Esophagus squamous epithelium (tissue), 5 donors: ENCODE measurements at places on chromosomes 13 and 19. TPM values are rescaled to one million over a fixed set of nuclear protein-coding genes. Genes with fewer than 3 reads are reported as not detected.

GRCh38 chr19:6100284-6100915 is 9.9 kb downstream of the RFX2 start:
- peak overlapping the region; percentile 91 for H3K27ac ChIP-seq
- peak overlapping the region; percentile 21 for H3K4me3 ChIP-seq
- peaks cover 18% of the 10 kb centered on the region for H3K4me1 ChIP-seq
- DNase-seq = no peak

The PBX4 gene
- 1.7 TPM for total RNA-seq

- H3K4me1 ChIP-seq = no peaks in the 10 kb centered on the region
- H3K4me3 ChIP-seq = no peak overlapping the region
- no peaks in the 10 kb centered on the region for H3K36me3 ChIP-seq
- DNase-seq = no peak
- H3K27ac ChIP-seq = no peak overlapping the region
Measured at GRCh38 chr13:108387156-108387555, 117.6 kb downstream of the TNFSF13B start.

- H3K27me3 ChIP-seq = no peaks in the 10 kb centered on the region
- H3K36me3 ChIP-seq = no peaks in the 10 kb centered on the region
- H3K27ac ChIP-seq = no peak overlapping the region
- H3K4me3 ChIP-seq = no peak overlapping the region
- no peak for DNase-seq
Measured at GRCh38 chr13:51816604-51817249, 12.8 kb upstream of the DHRS12 start.

The IL11 gene
- not detected for total RNA-seq

DNA sequence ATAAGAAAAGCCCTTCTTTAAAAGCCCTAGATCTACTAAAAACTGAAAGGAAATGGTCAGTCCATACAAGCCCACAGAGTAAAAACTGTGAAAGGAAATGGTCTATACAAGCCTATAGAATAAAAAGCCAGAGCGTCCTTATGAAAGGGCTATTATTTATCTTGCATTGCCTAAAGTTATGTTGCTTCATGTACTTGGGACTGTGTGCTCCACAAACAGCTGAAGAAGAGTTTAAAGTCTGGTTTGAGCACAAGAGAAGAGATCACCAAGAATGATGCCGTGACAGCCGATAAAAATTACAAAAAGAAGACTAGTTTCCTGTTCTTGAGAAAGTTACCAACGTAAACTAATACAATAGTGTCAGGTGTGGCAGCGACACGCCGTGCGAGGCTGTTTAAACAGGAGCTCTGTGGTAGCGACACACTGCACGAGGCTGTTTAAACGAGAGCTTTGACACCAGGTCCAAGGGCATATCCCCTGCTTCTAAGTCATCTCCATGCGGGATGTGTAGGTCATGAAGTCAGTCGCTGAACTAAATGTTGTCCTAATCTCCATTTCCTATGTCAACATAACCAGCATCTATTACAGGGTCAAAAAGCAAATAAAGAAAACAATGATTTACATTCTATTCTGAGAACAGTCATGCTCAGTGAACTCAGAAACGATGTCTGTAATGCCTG is 24.9 kb downstream of the PCID2 start:
- H3K36me3 ChIP-seq = peaks cover 30% of the 10 kb centered on the region
- no peaks in the 10 kb centered on the region for H3K4me1 ChIP-seq
- H3K4me3 ChIP-seq = no peak overlapping the region
- DNase-seq = no peak

DNA sequence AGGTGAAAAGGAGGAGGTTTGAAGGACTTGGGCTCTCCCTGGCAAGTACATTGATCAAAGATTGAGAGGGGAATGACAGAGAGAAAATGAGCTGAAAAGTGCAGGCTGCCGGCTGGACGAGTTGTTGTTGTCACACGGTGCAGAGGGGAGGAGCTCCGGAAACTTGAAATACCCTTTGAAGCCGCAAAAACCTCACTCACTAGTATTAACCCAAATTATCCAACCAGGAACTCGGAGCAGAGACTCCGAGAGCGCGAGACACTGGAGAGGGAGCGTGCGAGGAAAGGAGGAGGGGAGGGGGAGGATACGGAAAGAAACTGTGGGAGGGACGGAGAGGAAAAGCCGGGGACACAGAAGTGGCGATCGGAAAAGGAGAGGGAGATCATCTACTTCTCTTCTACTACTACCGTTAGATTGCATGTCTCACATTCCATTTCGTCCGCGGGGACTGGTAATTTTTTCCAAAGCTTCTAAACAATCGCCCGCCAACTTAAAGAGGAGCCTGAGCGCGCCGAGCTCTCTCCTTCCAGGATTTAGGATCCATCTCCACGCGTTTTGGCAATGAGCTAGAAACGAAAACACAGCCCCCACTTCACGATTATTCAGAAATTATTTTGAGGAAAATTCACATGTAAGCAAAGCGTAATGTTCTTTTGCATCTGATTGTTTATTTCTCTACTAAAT is at the start of gene DACH1:
TSS of gene DACH1 (minus strand) at position 74 of the 684 bp plus-strand sequence.
- H3K27me3 ChIP-seq = peaks cover 79% of the 10 kb centered on the region
- peak within 1 kb of the TSS; percentile 83 for H3K27ac ChIP-seq
- DNase-seq = peak; percentile 20
- H3K4me3 ChIP-seq = peak within 1 kb of the TSS; percentile 61
- H3K4me1 ChIP-seq = peaks cover 9% of the 10 kb centered on the region
- H3K36me3 ChIP-seq = no peaks in the 10 kb centered on the region

DNA sequence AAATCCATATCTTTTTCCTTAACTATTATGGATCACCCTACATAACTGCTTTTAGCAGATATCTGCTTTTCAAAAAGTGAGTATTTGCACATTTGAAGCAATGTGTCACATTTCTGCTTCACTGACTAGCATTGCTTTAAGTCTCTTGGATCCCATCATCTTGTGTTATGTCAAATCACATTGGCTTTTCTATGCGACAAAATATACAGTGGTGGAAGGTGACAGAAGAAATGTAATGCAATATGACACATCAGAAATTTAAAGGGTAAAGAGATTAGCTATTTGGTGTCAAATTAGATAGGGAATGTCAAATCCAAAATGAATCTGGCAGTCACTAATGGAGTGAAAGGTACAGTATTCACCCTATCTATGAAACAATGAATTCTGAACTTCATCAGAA is 1282.1 kb upstream of the PCDH20 start:
- no peak overlapping the region for H3K4me3 ChIP-seq
- no peaks in the 10 kb centered on the region for H3K4me1 ChIP-seq
- H3K27ac ChIP-seq = no peak overlapping the region

- H3K4me3 ChIP-seq = no peak overlapping the region
- H3K27me3 ChIP-seq = no peaks in the 10 kb centered on the region
- H3K4me1 ChIP-seq = no peaks in the 10 kb centered on the region
- no peaks in the 10 kb centered on the region for H3K36me3 ChIP-seq
- no peak for DNase-seq
- H3K27ac ChIP-seq = no peak overlapping the region
Measured at GRCh38 chr13:97752961-97753668, 200.4 kb upstream of the IPO5 start.

The LYPD3 gene
- total RNA-seq = 785 TPM

DNA sequence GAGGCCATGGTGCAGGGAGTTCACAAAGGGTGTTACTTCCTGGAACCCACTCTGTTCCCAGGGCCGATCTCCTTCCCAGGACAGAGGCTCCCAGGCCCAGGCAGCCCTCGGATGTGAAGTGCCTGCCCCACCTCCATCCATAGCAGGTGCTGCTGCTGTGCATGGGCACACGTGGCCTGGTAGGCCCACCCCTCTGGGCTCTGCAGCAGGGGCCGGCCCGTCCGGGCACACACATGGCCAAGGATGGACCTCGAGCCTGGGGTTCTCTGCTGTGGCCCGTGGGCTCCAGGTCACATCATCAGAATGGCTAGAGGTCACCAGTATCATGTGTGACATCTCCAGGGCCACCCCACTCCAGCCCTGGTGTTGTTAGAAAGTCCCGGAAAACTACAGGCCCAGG is 71.8 kb downstream of the GADD45B start:
- H3K4me1 ChIP-seq = peaks cover 51% of the 10 kb centered on the region
- no peak overlapping the region for H3K4me3 ChIP-seq
- DNase-seq = no peak
- H3K27me3 ChIP-seq = no peaks in the 10 kb centered on the region

DNA sequence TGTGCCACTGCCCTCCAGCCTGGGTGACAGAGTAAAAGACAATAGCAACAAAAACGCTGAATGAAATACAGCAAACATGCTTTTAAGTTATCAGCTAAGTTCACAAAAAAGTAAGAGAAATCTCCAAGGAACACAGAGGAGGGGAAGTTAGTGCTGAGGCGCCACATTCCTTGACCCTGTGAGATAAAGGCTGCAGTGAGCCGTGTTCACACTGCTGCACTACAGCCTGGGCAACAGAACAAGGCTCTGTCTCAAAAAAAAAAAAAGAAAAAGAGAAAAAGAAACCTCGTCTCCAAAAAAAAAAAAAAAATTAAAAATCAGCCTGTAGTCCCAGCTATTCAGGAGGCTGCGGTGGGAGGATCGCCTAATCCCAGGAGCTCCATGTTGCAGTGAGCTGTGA is 16.3 kb upstream of the DOCK6 start:
- DNase-seq = no peak
- H3K36me3 ChIP-seq = no peaks in the 10 kb centered on the region
- H3K27me3 ChIP-seq = no peaks in the 10 kb centered on the region
- no peak overlapping the region for H3K27ac ChIP-seq
- no peaks in the 10 kb centered on the region for H3K4me1 ChIP-seq
- H3K4me3 ChIP-seq = no peak overlapping the region

DNA sequence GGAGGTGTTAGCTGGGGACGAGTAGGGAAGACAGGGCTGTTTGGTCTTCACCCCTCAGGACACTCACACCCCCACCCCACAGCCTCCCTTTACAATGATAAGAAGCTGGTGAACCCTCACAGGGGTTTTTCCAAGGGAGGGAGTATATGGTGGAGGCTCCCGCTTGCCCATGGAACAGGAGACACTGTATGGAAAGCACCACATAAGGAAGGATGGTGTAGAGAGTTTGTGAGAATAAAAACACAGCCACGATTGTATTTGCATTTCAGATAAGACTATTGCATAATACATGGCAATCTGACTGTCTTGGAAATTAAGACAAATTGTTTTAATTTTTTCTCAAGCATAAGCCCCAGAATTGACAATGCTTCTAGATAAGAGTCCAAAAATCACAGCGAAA is 46.9 kb downstream of the TNFSF13B start:
- H3K27me3 ChIP-seq = no peaks in the 10 kb centered on the region
- no peak for DNase-seq
- no peaks in the 10 kb centered on the region for H3K36me3 ChIP-seq
- no peak overlapping the region for H3K27ac ChIP-seq
- no peaks in the 10 kb centered on the region for H3K4me1 ChIP-seq

- H3K27me3 ChIP-seq = no peaks in the 10 kb centered on the region
- no peak overlapping the region for H3K4me3 ChIP-seq
- no peak for DNase-seq
- no peak overlapping the region for H3K27ac ChIP-seq
- H3K36me3 ChIP-seq = no peaks in the 10 kb centered on the region
- no peaks in the 10 kb centered on the region for H3K4me1 ChIP-seq
Measured at GRCh38 chr19:21434967-21435544, 38.1 kb downstream of the ZNF493 start.

DNA sequence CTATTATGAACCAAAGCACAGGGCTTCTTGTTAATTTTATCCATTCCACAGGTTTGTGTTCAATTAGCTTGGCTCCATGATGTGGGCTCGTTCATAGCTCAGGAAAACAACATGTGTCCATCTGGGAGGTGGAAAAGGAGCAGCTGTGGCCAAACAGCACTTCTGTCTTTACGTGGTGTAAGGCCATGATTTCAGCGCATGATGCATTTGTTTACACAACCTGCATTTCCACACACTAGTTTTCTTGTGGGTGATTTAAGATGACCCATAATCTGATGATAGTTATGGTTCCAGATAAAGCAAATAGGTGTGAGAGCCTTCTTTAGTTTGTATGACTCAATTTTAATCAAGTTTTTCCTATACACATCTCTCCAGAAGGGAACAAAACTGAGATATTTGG is 101.7 kb downstream of the TNFRSF19 start:
- DNase-seq = no peak
- no peaks in the 10 kb centered on the region for H3K36me3 ChIP-seq
- H3K4me1 ChIP-seq = no peaks in the 10 kb centered on the region
- H3K27me3 ChIP-seq = no peaks in the 10 kb centered on the region
- H3K27ac ChIP-seq = peak overlapping the region; percentile 53

- peak within 1 kb of the TSS; percentile 97 for H3K27ac ChIP-seq
- no peak for DNase-seq
- no peaks in the 10 kb centered on the region for H3K27me3 ChIP-seq
Measured at GRCh38 chr13:100674572-100674871, at the start of gene TMTC4. TSS of gene TMTC4 (minus strand) at chr13:100674795. CDS start at chr13:100670362, 4,433 bp downstream.

The SOHLH2 gene
- not detected for total RNA-seq

The MTUS2 gene
- not detected for total RNA-seq

The NKPD1 gene
- total RNA-seq = 1.1 TPM

GRCh38 chr19:5624018-5624663 is 1.3 kb downstream of the SAFB start:
- peak overlapping the region; percentile 78 for H3K4me3 ChIP-seq
- peaks cover 8% of the 10 kb centered on the region for H3K36me3 ChIP-seq
- no peak for DNase-seq
- peak overlapping the region; percentile 95 for H3K27ac ChIP-seq

DNA sequence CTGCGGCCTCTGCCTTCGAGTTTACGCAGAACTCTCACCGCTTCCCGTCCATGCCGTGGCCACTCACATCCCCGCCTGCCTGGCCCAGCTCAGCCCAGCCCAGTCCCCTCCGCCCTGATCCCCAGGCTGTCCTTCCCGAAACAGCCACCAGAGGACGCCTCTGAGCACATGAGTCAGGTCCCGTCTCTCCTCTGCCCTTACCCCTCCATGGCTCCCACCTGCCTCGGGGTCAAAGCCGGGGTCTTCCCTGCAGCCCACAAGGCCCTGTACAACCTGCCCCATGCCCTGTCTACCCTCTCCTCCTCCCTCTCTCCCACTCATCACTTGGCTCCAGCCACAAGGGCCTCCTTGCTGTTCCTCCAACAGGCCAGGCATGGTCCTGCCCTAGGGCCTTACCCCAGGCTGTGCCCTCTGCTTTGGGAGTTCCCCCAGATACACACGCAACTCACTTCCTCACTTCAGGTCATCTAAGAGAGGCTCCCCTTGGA is 8.1 kb upstream of the SEMA6B start:
- no peak for DNase-seq
- H3K27me3 ChIP-seq = no peaks in the 10 kb centered on the region
- no peaks in the 10 kb centered on the region for H3K36me3 ChIP-seq
- no peak overlapping the region for H3K27ac ChIP-seq
- no peaks in the 10 kb centered on the region for H3K4me1 ChIP-seq

- H3K27me3 ChIP-seq = peaks cover 52% of the 10 kb centered on the region
- no peaks in the 10 kb centered on the region for H3K36me3 ChIP-seq
- no peak for DNase-seq
- no peak overlapping the region for H3K27ac ChIP-seq
- no peak overlapping the region for H3K4me3 ChIP-seq
- peaks cover 14% of the 10 kb centered on the region for H3K4me1 ChIP-seq
Measured at GRCh38 chr19:17389957-17390664, 3.9 kb downstream of the CCDC194 start.

The KCNRG gene
- total RNA-seq = 2.9 TPM

DNA sequence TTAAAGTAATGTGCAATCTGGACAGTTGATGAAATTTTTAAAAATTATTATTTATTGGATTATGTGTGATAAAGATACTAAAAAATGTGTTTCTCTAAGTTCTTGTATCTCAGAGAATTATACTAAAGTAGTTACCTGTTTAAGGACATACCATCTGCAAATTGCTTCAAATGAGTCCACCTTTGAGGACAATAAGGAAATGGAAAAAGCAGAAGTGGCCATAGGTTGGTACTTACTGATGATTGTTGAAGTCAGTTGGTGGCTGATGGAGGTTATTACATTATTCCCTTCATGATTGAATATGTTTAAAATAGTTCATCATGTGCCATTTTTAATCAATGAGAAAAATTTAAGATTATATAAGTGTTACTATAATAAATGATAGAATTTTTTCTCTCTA is 367.0 kb downstream of the MYO16 start:
- no peak for DNase-seq
- H3K4me1 ChIP-seq = no peaks in the 10 kb centered on the region
- H3K27ac ChIP-seq = no peak overlapping the region

The PTH2 gene
- not detected for total RNA-seq
